ENCODE measurements at places on chromosomes 7 and 10.

GRCh38 chr7:23618241-23618640 lies 21.1 kb downstream of the CCDC126 start:
- no peak for DNase-seq

- no peak for DNase-seq
Observed at GRCh38 chr7:74625446-74625845, 32.1 kb upstream of the GTF2I start.

DNA sequence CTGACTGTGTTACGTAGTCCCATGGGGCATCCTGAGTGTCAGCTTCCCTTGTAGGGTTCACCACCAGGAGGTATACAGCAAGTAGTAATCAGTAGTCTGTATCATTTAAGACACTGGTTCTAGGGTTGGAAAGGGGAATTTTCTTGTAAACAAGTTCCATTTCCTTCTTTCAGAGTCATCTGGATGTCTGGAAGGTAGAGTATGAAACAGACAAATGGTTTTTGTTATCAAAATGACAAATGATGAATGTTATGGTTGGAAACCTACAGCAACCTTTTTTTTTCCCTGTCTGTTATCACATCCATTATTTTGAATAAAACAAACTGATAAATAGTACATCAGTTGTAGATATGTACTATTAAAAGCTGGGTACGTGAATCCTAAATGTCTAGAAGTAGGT lies 19.1 kb downstream of the SEMA3A start:
- no peak for DNase-seq

DNA sequence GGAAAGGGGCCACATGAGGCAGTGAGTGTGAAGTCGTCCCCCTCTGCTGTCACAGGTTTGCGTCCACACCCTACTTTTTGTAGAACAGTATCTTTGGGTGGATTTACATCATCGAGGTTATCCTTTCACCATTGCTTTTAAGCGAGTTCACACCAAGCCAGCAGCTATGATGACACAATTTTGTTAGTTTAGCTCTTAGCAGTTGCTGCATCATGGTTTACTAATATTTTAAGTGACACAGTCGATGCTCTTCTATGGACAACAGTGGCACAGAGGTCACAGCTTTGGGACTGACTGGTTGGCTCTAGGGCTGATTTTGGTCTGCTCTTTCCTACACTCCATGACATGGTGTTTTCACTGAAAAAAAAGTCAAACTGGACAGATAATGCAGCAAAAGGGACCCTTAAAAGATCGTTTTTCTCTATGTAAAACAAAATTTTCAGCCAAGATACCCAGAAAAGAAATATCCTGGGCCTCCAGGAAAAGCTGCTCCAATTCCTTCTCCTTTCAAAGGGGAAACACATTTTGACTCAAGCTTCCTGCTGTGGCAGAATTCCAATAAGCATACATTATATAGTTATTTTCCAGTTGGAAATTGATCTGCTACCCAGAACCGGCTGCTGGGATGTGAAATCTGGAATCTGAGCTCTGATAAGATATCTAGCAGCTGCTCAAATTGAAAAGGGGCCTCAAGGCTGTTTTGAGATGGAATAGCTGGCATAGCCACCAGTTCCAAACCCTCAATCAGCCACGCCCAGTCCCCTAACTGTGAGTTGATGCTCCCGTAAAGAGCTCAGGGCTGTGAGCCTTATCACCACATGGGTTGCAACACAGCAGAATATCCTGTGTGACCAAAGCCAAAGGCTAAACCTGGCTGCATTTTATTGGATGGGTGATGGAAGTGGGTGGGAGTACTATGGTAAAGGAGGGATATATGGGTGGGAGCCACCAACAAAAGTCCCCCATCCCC lies 114.2 kb downstream of the SMURF1 start:
- no peak for DNase-seq

- DNase-seq: no peak
Observed at GRCh38 chr7:11478882-11479281, 353.1 kb downstream of the THSD7A start.

- DNase-seq: no peak
Observed at GRCh38 chr7:69860486-69860885, 262.2 kb downstream of the AUTS2 start.
